ENCODE measurements at places on chromosomes 12 and 14.
A peak's percentile ranks its signal among the peaks of the same experiment; 100 is the strongest.

GRCh38 chr14:21373980-21374379 is 9.8 kb downstream of the SUPT16H start:
- DNase-seq = no peak

- DNase-seq = no peak
Measured at GRCh38 chr14:61568572-61569011, 126.7 kb upstream of the HIF1A start.

- no peak for DNase-seq
Measured at GRCh38 chr14:38336298-38336697, 80.4 kb upstream of the CLEC14A start.

DNA sequence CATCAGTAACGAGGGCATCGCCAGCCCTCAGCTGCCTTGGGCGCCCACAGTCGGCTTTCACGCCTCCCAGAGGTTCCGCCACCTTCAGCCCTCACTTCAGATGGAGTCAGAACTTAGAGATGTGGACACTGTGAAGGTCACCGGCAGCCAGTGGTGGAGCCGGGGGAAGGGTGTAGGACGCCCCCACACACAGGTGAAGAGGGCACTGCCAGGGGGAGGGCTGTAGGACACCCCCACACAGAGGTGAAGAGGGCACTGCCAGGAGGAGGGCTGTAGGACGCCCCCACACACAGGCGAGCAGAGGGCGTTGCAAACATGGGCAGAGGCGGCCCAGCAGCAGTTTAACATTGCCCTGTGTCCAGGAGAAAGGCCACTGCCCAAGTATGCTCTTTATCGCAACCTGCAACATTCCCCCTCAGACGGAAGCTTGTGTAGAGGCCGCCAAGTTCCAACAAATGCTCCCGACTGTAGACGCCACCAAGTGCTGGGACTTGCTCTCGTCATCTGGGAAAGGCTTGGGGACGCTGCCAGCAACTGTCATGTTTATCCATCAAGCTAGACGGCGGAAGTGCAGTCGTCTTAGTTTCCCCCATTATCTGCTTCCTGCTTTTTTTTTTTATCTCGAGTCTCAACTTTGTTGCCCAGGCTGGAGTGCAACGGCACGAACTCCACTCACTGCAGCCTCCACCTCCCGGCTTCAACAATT is 4.9 kb upstream of the ANKLE2 start:
- DNase-seq = no peak

DNA sequence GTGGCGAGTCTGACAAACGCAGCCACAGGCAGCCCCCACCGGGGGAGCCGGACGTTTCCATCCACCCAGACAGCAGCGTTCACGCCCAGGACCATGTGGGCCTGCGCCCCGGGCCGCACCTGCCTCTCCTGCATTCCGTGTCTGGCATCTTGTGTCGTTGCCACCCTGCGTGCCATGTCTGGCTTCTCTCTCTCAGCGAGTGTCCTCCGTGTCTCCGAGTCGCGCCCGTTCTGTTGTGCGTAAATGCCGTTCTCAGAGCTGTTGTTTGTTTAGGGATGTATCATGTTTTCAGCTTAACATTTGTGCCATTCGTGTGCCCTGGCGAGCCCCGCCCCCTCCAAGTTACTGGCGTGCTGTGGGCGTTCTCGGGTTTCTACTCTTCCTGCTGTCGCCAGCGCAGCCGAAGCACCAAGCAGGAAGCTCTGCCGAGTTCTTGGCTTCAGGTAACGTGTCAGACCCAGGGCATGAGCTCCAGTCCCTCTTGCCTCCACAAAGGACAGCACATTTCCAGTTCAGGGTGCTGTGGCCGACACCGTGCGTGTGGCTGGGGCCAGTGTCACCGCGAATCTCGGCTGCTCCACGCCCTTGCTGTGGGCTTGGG is 34.6 kb downstream of the NOC4L start:
- no peak for DNase-seq

DNA sequence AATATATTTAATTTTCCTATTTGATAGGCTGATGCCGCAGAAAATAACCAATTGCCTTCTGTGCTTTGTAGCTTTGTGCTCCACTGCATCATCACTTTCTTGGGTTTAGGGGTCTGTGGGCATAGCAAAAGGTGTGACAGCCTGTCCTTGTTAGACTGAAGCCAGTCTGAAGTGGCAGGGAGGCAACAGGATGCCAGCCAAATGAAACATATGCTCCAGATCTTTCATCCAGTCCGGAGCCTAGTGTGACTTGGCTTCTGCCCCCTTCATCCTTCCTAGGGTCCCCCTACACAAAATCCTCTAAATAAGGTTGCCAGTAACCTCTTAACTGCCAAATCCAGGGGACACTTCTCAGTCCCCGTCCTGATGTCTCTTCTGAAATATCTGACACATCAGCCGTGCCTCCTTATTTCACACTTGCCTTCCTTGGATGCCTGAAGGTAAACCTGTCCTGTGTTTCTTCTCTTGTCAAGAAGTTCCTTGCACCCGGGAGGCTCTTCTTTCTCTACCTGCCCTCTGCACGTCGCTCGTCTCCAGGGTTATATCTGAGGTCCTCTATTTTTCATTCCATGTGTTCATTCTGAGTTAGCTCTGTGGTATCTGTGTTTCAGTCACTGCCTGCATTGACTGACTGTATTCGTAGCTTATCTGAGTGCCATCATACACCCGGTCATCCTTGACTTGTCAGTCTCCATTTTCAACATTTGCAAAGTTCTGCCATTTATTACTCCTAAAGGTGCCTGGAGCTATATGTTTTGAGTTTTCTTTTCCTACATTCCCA is 47.8 kb downstream of the HMGA2 start:
- no peak for DNase-seq

DNA sequence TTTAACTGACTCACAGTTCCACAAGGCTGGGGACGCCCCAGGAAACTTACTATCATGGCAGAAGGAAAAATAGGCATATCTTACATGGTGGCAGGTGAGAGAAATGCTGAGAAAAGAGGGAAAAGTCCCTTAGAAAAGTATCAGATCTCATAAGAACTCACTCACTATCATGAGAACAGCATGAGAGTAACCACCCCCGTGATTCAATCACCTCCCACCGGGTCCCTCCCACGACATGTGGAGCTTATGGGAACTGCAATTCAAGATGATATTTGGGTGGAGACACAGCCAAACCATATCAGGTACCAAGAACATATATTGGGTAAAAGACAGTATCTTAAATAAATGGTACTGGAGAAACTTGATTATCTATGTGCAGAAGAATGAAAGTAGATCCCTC is 100.3 kb upstream of the FAR2 start:
- no peak for DNase-seq

- DNase-seq = no peak
Measured at GRCh38 chr14:74985028-74985310, 17.8 kb upstream of the EIF2B2 start.

DNA sequence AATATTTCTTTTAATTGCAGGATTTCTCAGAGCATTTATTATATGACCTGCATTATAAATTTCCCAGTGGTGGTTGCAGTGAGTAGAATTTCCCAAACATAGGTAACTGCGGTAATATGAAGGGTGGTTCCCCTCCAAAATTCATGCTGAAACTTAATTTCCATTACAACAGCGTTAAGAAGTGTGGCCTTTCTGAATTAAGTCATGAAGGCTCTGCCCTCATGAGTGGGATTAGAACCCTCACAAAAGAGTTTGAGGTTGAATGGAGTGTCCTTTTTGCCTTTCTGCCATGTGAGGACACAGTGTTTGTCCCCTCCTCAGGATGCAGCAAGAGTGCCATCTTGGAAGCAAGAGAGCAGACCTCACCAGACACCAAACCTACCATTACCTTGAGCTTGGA is 233.6 kb downstream of the KTN1 start:
- DNase-seq = no peak

DNA sequence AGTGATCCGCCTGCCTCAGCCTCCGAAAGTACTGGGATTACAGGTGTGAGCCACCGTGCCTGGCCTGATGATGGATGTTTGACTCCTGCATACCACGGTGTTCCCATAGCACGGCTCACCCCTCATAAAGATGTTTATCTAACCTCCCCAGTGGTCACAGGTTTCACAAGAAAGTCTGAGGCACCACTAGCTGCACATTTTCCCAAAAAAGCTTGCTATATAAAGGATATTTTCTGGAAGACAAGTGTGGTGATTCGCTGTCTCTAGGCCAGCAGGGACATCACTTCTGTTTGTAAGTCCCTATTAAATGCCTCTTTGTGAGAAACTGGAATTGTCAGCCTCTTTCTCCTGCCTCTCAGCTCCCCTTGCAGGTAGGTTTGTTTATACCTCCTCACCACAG is 18.3 kb downstream of the PLEK2 start:
- no peak for DNase-seq

GRCh38 chr14:92693998-92694795 is 54.2 kb downstream of the LGMN start:
- DNase-seq = peak; percentile 46

- DNase-seq = no peak
Measured at GRCh38 chr14:105500036-105500725, 9.1 kb downstream of the TEDC1 start.

GRCh38 chr14:99544991-99545390 is 59.0 kb downstream of the CCDC85C start:
- no peak for DNase-seq

DNA sequence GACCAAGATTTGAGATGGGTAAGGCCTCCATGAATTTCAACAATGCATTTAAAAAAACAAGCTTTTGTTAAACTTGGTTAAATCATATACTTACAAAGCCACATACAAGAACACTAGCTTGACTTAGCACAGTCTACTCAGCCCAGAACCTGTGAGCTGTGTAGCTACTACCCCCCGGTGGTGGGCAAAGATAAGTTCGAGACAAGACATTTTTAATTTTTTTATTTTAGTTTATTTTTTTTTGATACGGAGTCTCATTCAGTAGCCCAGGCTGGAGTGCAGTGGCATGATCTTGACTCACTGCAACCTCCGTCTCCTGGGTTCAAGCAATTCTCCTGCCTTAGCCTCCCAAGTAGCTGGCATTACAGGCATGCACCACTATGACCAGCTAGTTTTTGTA is 3.7 kb upstream of the NECAP1 start:
- DNase-seq = no peak

DNA sequence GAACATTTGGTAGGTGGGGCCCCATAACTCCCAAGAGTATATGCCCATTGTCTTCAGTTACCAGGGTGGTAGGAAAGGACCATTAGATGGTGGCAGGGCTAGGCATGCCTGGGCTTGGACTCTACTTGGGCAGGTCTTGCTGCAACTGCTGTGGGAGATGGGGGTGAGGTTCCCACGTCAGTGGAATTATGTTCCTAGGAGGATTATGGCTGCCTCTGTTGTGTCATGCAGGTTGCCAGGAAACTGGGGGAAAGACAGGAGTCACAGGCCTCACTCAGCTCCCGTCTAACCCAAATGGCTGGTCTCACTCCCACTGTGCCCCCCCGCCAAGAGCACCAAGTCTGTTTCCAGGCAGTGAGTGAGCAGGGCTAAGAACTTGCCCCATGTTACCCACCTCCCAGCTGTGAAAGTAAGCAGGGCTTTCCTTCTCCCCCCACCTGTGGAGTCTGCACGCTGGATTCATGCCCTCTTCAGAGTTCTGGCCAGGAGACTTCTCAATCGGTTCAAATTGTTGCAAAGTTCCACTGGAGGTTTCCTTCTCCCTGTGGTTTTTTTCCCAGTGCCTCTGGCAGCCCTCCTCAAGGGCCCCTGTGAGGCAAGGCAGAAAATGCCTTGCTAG is 337.5 kb downstream of the CCDC91 start:
- no peak for DNase-seq

GRCh38 chr12:93594766-93595311 is 22.4 kb downstream of the SOCS2 start:
- DNase-seq = no peak

GRCh38 chr12:1629338-1630132 is 504 bp downstream of the WNT5B start:
- no peak for DNase-seq

- DNase-seq = no peak
Measured at GRCh38 chr14:34099635-34100034, 148.8 kb upstream of the EGLN3 start.

DNA sequence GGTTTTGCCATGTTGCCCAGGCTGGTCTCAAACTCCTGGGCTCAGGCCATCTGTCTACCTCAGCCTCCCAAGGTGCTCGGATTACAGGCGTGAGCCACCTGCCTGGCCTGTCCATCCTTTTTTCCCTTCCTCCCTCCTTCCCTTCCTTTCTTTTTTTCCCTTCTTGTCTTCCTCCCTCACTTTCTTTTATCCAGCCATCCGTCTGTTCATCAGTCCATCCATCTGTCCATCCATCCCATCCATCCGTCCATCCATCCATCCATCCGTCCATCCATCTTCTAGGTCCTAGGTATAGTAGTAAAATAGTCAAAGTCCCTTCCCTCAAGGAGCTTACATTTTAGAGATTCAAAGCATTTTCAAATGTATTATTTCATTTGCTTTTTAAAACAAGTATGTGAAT is 56.8 kb downstream of the CRADD start:
- DNase-seq = no peak

GRCh38 chr14:59919570-59920377 is at the start of gene LRRC9:
LRRC9 (plus strand) TSS chr14:59920144.
- DNase-seq = peak; percentile 79

- DNase-seq = no peak
Measured at GRCh38 chr12:22037947-22038346, 8.1 kb upstream of the CMAS start.

DNA sequence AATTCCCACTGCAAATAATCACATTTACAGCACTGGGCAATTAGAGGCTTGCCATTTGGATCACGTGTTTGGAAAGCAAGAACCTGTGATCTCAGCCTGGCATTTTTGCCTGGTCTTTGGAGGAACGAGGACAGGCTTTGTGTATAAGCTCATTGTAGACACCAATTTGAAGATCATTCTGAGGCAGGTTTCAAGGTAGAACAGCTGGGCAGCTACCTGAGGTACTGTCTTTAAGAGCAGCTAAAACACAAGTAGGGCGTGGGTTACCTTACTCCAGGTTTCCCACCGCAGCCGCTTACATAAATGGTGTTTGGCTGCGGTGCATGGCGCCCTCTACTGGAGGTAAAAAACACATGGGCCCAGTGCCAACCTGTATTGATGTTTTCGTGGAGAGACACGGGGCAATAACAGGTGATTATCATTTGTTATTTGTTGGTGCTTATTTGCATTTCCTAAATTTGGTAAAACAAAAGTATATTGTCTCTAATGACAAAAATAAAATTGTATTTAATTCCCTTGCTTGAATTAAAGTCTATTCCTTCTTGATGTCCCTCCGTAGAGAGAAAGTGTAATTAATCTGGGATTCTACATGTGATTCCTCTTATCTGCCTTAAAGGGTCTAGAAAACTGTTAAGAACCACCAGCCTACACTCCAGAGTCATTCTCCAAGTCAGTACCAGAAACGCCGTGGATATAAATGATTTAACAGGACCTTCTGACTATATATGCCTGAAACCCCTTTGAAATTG is 69.7 kb downstream of the SVOP start:
- peak; percentile 47 for DNase-seq

Measured in NCI-H1694 (cell line).